ENCODE measurements at places on chromosomes 5 and 9. TPM values are rescaled to one million over a fixed set of nuclear protein-coding genes. Genes with fewer than 3 reads are reported as not detected.

The NR5A1 gene
- not detected for total RNA-seq

The CATSPER3 gene
- 1.1 TPM for total RNA-seq

The NFIB gene
- total RNA-seq = not detected

The PCDHGB6 gene
- 0.09 TPM for total RNA-seq

The FOXD4L5 gene
- total RNA-seq = 0.26 TPM

The SELENOP gene
- total RNA-seq = 0.16 TPM

The SHOC1 gene
- total RNA-seq = not detected

The SPATA31A3 gene
- not detected for total RNA-seq

The AQP3 gene
- 17.8 TPM for total RNA-seq

The DMRT3 gene
- total RNA-seq = not detected

The ANKRD31 gene
- 0.65 TPM for total RNA-seq

The MLLT3 gene
- 47.5 TPM for total RNA-seq

The CENPK gene
- total RNA-seq = 104 TPM

The GCNT1 gene
- 9.7 TPM for total RNA-seq

The C9orf153 gene
- total RNA-seq = 0.21 TPM

The WDR31 gene
- total RNA-seq = 1.4 TPM

The SPATA31D4 gene
- not detected for total RNA-seq

The FCN2 gene
- not detected for total RNA-seq

The AQP7 gene
- not detected for total RNA-seq

The PCDHGA10 gene
- 0.12 TPM for total RNA-seq
